ENCODE measurements at places on chromosomes 13 and 19.

DNA sequence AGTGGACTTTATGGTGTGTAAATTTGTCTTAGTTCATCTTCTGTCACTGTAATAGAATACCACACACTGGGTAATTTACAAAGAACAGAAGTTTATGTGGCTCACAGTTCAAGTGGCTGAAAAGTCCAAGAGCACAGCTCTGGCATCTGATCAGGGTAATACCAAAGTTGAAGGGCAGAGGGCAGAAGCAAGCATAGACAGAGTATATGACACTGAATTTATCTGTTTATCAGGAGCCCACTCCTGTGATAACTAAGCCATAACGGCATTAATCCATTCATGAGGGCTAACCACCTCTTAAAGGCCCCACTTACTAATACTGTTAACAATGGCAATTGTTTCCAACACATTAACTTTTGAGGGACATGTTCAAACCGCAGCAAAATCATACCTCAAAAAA is 4.0 kb upstream of the RFXAP start:
- no peak for DNase-seq

GRCh38 chr13:79901336-79901735 is 420.4 kb downstream of the NDFIP2 start:
- DNase-seq, result no peak

- peak; percentile 2 for DNase-seq
Observed at GRCh38 chr13:35630551-35631275, 154.2 kb upstream of the MAB21L1 start.

DNA sequence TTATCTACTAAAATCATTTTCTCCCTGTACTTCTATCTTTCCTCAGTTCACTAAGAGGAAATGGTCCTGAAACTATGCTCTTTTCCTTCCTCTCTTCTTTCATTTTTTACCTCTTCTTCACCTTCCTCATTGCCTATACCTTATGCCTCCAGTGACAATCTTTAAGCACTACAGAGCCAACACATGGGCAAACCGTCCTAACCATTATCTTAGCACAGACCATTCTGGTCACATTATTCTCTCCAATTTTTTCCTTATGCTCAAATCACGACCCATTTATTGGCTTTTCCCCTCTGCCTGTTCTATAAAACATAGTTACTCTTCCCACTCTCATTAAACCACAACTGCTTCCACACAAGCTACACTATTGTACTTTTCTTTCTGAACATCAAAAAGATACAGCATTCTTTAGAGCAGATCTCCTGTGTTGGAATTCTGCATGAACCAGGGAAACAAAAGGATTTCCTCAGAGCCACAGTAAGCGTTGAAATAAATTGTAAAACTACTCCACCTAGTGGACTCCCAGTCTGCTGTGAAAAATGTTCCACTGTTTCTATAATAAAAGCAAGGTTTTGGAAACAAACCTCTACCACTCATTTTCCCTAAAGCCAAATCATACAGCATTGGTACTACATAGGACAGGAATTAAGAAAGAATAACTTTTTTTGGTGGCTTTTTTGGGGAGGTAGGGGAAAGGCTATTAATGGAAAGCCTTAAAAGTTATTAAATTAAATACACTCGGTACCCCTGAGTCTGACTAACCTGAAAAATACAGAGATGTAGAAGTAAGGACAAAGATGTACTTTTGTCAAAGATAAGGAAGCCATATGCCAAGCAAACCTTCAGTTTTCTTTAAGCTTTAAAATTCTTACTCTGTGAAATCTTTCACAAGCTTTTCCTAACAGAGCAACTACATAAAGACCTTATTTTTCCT is 19.5 kb downstream of the NUFIP1 start:
- no peak for DNase-seq

DNA sequence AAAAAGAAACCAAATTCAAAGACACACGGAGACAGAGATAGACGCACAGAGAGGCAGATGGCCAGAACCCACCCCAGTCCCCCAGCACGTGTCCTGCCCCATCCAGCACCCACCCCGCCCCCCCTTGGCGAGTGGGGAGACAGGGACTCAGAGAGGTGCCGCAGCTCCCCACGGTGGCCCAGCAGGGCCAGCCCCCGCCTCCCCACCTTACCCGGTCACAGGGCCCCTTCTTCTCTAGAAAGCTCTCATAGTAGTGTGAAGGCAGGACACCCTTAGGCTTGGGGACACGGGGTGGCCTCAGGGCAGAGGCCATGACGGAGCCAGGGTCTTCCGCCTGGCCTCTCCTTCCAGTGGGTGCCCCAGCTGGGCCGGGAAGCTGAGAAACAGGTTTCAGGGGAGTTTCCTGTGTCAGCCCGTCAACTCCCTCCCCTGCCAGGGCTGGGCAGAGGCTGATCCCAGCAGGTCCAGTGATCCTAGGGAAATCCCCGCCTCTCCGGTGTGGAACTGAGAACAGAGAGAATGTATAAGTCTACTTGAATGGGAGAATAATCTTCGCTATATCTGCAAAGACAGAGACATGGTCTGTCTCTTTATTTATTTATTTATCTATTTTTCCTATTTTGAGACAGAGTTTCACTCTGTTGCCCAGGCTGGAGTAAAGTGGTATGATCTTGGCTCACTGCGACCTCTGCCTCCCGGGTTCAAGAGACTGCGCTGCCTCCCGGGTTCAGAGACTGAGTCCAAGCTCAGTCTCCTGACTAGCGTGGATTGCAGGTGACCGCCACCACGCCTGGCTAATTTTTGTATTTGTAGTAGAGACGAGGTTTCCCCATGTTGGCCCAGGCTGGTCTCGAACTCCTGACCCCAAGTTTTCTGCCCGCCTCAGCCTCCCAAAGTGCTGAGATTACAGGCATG is at the start of gene STAP2:
TSS of gene STAP2 (minus strand) at position 387 of the 915 bp plus-strand sequence. CDS start at position 313, 74 bp downstream.
- no peak for DNase-seq

DNA sequence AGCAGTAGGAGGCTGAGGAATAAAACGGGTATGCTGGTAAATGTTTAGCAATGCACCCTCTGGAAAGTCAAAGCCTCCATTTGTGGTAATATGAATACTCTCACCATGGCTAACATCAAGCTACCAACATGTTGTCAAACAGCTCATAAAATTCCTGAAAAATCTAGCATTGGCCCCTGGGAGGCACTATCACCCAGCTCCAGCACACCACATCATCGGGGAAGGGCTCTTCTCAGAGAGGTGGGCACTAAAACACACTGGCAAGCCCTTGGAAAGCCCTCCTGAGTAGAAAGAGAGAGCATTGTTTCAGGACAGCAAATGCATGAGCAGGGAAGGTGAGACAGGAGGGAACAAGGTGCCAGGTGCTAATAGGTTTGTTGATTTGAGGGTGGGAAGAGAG is 53.9 kb upstream of the FLT1 start:
- DNase-seq, result no peak

DNA sequence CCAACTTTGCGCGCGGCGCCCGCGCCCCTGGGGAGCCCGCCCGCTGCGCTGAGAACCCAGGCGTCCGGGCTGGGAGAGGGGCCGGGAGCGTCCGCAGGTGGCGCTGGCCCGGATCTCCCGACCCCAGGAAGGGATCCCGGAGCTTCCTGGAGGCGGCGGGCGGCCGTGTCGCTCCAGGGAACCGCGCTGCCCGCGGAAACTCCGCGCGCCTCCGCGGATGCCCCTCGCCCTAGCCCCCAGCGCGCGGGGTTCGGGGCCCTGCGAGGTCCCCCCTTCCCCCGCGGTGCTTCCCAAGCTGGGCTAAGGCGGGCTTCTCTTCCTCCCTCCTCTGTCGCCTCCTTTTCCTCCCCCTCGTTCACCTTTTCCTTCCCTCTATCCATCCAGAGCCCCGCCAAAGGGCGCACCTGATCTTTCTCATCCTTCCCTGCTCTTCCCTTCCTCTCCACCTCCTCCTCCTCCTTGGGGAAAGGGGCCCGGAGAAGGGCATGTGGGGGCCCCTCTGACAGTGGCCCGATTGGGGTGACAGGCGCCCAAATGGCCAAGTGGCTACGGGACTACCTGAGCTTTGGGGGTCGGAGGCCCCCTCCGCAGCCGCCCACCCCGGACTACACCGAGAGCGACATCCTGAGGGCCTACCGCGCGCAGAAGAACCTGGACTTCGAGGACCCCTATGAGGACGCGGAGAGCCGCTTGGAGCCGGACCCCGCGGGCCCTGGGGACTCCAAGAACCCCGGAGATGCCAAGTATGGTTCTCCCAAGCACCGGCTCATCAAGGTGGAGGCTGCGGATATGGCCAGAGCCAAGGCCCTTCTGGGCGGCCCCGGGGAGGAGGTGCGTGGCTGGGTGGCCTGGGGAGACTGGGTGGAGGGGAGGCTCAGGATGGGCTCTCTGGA is 710 bp downstream of the SHD start:
- no peak for DNase-seq

GRCh38 chr19:45498411-45499195 is at the start of gene PPM1N:
Gene PPM1N (plus strand): TSS chr19:45498443. CDS start chr19:45498473, 30 bp downstream.
- DNase-seq, result no peak

DNA sequence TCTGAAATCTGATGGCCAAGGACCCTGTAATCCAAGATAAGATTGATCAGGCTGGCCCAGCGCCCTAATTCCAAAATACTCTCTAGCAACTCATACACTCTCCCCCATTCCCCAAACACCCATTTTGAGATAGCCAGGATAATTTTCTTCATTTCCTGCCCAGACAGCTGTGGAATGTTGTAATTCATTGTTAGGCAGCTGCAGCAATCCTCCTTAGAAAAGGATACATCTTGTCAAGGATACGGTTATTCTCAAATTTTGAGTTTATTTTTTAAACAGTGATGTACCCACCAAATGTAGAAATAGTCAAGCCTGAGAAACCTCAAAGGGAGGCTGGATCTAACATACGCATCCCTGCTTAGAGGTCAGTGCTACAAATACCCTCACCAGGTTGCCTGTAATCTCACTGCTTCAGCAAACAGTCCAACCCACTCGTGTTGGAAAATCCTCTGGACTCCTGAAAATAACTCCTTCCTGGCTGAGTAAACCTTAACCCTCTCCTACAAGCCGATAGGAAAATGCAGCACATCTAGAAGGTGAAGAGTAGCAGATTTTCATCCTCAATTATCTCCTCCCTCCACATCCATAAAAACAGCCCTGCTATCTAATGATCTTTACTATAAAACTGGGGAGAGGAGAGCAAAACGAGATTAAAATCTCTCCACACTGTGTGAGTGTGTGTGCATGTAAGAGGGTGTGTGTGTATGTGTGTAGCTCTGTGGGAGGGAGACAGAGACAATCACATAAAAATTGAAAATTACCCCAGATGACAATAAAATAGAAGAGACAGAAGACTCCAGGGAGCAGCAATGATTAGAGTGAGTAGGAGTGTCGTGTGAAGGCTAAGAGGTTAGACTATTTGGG is 683.1 kb downstream of the DIAPH3 start:
- DNase-seq, result no peak

DNA sequence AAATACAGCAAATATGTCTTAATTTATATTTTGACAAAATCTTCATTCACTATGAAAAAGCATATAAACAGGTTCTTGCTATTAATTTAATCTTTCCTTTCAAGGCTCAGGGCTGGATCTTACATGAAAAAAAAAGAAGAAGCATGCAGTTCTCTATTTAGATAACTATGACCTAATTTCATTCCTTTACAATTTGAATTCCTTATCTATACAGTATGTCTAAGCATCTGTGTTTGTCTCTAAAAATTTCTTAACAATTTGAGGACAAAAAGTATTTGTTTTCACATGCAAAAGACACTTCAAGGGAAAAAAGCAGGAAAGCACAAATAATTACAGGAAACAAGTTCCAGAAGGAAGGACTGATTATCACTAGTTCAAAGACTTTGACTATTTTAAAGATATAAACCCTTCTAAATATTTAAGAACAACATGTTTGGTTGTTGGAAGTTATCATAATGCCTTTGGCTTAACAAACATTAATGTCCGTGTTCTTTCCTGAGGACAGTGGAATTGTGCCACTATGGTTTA is 157.5 kb downstream of the TBC1D4 start:
- no peak for DNase-seq

DNA sequence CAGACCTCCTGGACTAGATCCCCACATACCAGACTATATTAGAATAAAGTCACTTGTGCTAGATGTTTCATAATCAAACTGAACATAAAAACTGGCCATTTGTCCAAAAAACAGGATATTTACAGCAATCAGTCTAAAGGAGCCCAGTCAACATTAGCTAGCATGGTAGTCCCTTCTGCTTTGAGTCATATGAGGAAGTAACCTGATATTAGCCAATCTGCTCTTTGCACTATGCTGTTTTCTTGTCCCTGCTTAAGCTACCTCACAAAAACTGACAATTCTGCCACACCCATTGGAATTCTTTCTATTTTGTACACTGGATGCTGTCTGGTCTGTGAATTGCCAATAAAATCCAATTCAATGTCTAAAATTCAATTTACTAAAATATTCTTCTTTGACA is 1824.2 kb downstream of the OLFM4 start:
- DNase-seq, result no peak

GRCh38 chr13:27638001-27638400 is 16.3 kb downstream of the POLR1D start:
- no peak for DNase-seq

Data from GM12891 (cell line).